ENCODE measurements at places on chromosomes 2 and 18.
A peak's percentile ranks its signal among the peaks of the same experiment; 100 is the strongest.

DNA sequence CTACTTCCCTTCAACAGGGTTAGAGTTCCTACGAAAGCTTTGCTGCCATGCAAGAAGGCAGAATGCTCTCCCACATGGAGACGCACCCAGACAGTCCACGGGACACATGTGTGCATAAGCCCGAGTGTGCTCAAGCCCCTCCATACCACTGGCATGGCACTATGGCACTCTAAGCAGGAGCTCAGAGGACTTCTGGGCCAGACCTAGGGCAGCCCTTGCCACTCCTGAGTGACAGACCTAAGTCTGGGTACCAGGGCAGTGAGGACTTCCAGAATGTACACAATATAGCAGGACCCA is 11.4 kb upstream of the ARID5A start:
- peaks cover 47% of the 10 kb centered on the region for H3K4me1 ChIP-seq
- peak overlapping the region; percentile 56 for H3K4me3 ChIP-seq
- DNase-seq, result no peak
- no peaks in the 10 kb centered on the region for H3K27me3 ChIP-seq

DNA sequence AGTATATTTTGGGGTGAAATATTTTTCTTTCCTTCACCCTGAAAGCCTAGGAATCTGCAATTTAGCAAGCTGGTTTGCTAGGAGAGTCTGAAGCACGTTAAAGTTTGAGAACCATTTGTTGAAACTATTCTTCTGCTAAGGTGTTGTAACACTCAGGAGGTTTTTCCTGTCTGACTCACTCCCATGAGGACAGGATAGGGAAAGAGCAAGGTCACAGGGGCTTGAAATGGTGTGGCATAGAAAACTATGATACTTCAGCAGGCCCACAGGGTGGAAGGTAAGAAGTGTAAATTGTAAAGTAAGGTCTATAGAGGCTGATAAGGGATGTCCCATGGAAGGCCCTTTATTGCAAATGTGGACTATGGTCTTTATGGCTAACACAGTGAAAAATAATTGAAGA is 177.7 kb upstream of the ZC3H15 start:
- DNase-seq, result no peak
- H3K4me3 ChIP-seq, result no peak overlapping the region
- H3K27ac ChIP-seq, result no peak overlapping the region
- no peaks in the 10 kb centered on the region for H3K36me3 ChIP-seq

DNA sequence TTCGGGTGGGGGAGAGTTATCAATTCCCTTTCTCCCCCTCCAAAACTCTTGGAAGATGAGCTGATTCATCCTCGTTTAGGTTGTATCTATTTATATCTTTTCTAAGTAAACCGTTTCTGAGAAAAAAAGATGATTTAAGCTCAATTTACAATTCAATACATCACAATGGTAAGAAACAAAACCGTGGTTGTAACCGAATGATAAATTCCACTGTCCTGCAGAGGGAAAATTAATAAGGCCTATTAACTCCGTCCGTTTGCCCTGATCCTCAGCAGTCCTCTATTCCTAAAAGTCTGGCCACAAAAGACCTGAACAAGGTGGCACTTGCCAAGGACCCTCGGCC is 286.2 kb downstream of the TCF4 start:
- H3K27ac ChIP-seq, result no peak overlapping the region
- no peaks in the 10 kb centered on the region for H3K36me3 ChIP-seq
- no peak for DNase-seq
- no peaks in the 10 kb centered on the region for H3K4me1 ChIP-seq
- no peak overlapping the region for H3K4me3 ChIP-seq
- no peaks in the 10 kb centered on the region for H3K27me3 ChIP-seq

GRCh38 chr2:173891315-173892037 is 73.7 kb downstream of the SP3 start:
- peaks cover 36% of the 10 kb centered on the region for H3K27me3 ChIP-seq
- DNase-seq, result no peak
- H3K36me3 ChIP-seq, result no peaks in the 10 kb centered on the region
- H3K4me3 ChIP-seq, result no peak overlapping the region
- peaks cover 10% of the 10 kb centered on the region for H3K4me1 ChIP-seq

GRCh38 chr2:232276733-232277313 is 101.7 kb upstream of the ALPP start:
- no peaks in the 10 kb centered on the region for H3K27me3 ChIP-seq
- no peak overlapping the region for H3K27ac ChIP-seq
- no peak overlapping the region for H3K4me3 ChIP-seq
- peaks cover 4% of the 10 kb centered on the region for H3K36me3 ChIP-seq

DNA sequence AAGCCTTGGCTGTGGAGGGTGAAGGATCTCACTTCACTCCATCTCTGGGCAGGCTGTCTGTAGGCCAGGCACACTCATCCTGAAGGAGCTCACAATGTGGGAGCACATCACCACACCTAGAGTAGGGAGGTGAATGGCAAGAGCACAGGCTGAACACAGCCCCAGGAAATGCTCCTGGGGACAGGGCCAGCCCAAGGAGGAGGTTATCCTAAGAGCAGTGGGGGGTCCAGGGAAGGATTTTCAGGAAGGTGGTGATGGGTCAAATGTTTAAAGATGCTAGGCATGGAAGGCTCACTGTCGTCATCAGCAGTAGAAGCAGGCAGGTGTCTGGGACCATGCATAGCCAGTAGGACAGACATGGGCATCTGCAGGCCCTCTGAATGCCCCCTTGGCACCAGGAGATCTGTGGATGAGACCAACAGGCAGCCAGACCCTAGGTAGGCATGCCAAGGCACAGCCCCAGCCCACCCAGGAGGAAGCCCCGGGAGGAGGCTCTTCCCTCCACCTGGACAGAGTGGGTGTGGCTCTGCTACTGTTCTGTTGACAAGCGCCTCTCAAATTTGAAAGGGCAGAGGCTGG is 91.7 kb upstream of the RAB6C start:
- peaks cover 28% of the 10 kb centered on the region for H3K27me3 ChIP-seq
- no peak overlapping the region for H3K4me3 ChIP-seq
- no peaks in the 10 kb centered on the region for H3K36me3 ChIP-seq
- no peak for DNase-seq
- no peaks in the 10 kb centered on the region for H3K4me1 ChIP-seq
- no peak overlapping the region for H3K27ac ChIP-seq

DNA sequence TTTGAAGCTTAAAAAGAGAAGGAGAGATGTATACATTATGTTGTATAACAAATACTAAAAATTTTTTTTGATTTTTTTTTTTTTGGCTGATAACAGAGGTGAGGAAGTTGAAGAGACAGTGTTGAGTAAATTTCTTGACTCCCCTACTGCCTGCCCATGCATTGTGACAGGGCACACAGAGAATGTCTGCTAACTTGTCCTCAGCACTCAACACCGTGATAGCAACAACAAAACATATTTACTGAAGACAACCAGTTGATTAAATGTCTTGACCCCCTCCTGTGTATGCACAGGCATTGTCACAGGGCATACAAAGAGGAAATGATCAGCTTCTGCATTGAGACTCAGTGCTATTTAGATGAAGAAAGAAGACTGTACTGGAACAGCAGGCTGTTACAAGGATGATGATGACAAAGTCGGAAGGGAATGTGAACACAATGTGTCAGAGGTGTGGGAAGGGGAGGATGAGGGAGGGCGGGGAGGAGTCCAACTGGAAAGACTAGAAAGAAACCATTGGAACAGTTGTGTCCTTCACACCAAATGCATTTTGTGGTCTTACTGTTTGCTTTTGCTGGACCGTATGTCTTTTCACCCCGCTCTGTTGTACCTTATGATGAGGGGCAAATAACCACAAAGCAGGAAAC is 89.5 kb downstream of the CERS6 start:
- no peak overlapping the region for H3K27ac ChIP-seq
- no peaks in the 10 kb centered on the region for H3K27me3 ChIP-seq
- H3K4me3 ChIP-seq, result no peak overlapping the region
- no peak for DNase-seq
- H3K4me1 ChIP-seq, result no peaks in the 10 kb centered on the region

DNA sequence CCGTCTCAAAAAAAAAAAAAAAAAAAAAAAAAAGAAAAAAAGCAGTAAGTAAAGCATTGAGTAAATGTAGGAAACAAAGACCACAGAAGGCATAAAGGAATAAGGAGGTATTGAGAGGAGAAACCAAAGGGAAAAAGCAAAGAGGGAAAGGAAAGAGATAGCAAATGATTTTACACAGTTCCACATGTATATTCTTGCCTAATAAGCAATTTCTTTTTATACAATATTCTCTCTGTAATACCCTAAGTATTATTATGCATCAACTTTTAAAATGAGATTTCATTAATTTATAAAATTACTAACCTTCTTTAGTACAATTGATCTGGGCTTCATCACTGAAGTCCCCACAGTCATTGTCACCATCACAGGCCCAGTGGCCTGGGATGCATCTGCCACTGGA is 1180.9 kb downstream of the LRP1B start:
- no peaks in the 10 kb centered on the region for H3K27me3 ChIP-seq
- no peaks in the 10 kb centered on the region for H3K36me3 ChIP-seq
- no peaks in the 10 kb centered on the region for H3K4me1 ChIP-seq
- H3K27ac ChIP-seq, result no peak overlapping the region
- DNase-seq, result no peak

DNA sequence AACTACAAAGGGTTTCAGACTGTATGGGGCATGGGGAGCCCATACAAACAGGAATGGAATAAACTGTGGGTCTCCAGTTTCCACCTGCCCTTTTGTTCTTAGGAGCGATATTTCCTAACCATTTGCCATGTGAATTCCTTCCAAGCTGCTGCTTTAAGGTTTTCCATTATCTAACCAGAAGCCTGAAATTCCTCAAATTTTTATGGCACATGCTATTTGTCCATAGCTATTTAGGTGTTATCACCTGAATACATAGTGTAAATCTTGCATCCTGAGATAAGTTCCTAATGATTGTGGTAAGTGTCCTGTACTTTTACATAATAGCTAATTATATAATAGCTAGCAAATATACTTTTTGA is 17.4 kb upstream of the PAIP2B start:
- peaks cover 44% of the 10 kb centered on the region for H3K27me3 ChIP-seq
- H3K4me1 ChIP-seq, result no peaks in the 10 kb centered on the region
- H3K4me3 ChIP-seq, result no peak overlapping the region

GRCh38 chr2:226155093-226155875 is 644.3 kb downstream of the IRS1 start:
- no peak for DNase-seq
- no peaks in the 10 kb centered on the region for H3K4me1 ChIP-seq
- H3K4me3 ChIP-seq, result no peak overlapping the region
- no peaks in the 10 kb centered on the region for H3K27me3 ChIP-seq
- H3K27ac ChIP-seq, result no peak overlapping the region

DNA sequence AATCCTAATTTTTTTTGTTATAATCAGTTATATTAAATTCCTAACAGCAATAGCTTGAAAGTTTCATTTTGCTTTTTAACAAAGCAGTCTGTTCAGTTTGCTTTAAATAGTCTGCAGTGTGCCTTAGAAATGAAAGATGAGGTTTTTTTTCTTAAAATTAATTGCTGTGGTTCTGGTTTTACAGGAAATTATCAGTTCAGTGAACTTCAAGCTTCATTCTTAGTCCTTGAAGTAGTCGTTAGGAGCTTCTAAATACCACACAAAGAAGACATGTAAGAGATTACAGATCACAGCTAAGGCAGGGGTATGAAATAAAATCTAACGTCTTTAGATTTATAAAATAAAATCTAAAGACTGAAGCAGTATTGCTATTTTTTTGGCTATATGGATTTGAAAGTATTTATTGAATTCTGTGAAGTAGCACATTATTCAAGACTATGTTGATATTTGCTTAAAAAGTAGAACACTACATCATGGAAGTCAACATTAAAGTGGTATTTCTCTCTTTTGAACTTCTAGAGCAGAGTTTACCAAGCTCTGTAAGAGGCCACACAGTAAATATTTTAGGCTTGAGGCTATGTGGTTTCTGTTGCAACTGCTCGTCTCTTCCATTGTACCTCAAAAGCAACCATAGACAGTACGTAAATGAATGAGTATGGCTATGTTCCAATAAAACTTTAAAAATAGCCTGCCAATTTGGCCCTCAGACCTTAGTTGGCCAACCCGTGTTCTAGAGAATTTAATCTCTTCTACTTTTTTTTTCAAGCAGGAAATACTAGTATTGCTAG is 81.5 kb upstream of the STON1 start:
- H3K36me3 ChIP-seq, result peaks cover 17% of the 10 kb centered on the region
- no peak for DNase-seq
- peak overlapping the region; percentile 20 for H3K4me3 ChIP-seq
- H3K27me3 ChIP-seq, result no peaks in the 10 kb centered on the region

DNA sequence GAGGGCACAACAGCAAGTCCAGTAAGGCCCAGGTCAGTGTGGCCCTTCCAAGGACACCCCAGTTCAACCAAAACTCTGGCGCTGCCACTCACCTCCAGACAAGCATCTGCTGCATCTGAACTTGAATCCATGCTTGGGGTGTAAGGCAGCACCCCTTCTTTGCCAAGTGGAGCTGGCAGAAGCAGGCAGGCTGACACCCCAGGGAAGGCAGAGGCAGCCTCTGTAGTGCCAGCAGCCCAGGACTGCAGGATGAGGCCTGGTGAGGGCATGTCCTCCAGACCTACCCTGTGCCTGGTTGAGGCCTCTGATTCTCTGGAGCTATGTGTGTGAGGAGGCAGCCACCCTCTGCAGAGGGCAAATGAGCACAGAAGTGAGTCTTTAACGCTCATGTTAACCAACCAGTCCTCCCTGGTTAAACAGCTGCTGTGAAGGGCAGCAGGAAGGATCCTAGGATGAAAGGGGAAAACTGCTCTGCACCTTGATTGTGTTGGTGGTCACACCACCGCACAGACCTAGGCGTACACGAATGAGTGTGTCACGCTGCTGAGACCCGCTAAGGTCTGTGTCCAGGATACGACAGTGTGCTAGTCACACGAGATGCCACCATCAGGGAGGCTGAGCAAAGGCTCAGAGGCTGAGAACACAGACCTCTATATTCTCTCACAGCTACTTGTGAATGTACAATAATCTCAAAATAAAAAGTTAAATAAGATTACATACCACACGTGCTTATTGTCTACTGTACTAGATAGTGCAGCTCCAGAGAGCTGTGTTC is 2.2 kb downstream of the PARD6G start:
- H3K36me3 ChIP-seq, result peaks cover 2% of the 10 kb centered on the region
- DNase-seq, result no peak
- H3K27me3 ChIP-seq, result peaks cover 45% of the 10 kb centered on the region
- H3K27ac ChIP-seq, result no peak overlapping the region

DNA sequence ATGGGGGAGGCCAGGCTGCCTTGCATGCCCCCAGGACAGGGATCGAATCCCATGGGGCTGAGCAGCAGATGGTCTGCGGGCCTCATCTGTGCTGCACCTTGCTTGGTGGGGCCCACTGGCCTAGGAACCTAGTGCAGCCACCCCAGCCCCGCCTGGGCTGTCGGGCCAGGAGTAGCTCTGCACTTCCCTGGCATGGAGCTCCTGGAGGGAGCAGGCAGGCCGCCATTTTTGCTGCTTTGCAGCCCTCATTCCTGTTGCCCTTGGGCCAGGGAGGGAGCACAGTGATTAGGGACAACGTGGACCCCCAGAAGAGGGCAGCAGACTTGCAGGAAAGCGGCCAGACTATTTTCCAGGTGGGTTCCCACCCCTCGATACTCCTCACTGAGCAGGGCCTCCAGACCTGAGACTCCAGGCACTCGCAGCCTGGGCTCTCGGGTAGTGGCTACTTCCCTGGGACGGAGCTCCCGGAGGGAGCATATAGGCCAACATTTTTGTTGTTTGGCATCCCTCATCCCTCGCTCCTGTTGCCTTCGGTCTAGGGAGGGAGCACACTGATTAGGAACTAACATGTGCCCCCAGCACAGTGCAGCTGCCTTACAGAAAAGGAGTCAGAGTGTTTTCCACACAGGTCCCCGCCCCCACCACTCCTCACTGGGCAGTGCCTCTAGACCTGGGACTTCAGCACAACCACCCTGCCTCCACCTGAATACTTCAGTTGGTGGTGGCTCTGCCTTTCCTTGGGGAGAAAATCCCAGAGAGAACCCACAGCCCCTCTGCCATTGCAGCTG is 99.5 kb downstream of the MAIP1 start:
- peaks cover 90% of the 10 kb centered on the region for H3K27me3 ChIP-seq
- H3K4me1 ChIP-seq, result no peaks in the 10 kb centered on the region
- H3K27ac ChIP-seq, result no peak overlapping the region
- no peak overlapping the region for H3K4me3 ChIP-seq
- no peak for DNase-seq
